ENCODE measurements at places on chromosomes 5 and 9.

DNA sequence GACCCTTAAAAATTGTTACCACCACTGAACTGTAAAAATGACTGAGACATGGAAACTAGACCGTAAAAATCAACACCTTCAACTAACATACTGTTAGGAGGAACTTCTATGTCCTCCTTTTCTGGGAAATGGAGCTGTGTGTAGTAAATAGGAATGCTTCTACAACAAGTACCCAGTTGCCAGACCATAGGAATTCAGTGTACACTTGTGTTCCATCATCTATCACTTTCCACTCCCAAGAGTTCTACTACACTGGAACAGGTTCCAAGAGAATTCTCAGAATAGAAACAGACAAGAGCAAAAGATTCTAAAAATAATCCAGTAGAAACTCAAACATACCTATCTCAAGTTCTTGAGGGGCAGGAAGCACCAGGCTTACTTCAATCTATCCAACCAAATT, 23.6 kb downstream of the UBAP2 start:
- H3K4me3 ChIP-seq, result no peak overlapping the region
- no peaks in the 10 kb centered on the region for H3K27me3 ChIP-seq
- H3K36me3 ChIP-seq, result no peaks in the 10 kb centered on the region
- H3K4me1 ChIP-seq, result peaks cover 10% of the 10 kb centered on the region
- peak overlapping the region; percentile 73 for H3K27ac ChIP-seq

DNA sequence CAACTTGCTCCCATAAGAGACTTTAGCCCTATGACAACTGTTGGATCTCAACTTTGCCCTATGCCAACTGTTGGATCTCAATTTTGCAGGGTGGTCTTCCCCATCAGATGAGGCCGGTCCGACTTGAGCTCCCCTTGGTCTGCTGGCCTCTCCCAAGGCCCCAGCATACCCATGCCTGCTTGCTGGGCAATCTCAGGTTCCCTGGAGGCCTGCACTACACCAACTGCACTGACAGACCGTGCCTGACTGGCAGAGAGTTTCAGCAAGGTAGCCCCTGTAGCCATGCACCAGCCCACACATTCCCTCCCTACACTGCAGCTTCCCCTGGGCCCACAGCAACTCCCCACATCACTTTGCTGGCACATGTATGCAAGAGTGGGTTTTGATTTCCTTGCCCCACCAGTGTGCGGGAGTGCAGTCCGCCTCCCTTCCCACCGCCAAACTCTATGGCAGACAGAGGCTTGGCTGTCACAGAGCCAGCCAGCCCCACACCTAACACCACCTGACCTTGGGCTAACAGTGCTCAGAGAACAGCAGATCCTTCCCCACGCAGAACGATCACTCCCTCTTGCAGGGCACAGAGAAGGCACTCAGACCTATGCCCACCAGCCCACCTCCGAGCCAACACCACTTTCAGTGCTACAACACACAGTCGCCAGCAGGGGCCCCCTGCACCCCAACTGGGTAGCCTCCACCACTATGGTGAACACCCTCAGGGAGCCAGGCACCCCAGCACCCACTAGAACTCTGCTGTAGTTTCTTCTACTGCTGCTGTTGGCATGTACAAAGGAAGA, 279.9 kb upstream of the COX7C start:
- DNase-seq, result no peak
- H3K27ac ChIP-seq, result no peak overlapping the region
- H3K4me3 ChIP-seq, result no peak overlapping the region
- no peaks in the 10 kb centered on the region for H3K27me3 ChIP-seq

GRCh38 chr9:123757960-123758359, 172.0 kb downstream of the DENND1A start:
- H3K27me3 ChIP-seq, result no peaks in the 10 kb centered on the region
- H3K36me3 ChIP-seq, result no peaks in the 10 kb centered on the region
- no peak overlapping the region for H3K27ac ChIP-seq
- peaks cover 14% of the 10 kb centered on the region for H3K4me1 ChIP-seq

GRCh38 chr9:71072587-71072986, 48.8 kb downstream of the TRPM3 start:
- H3K27ac ChIP-seq, result no peak overlapping the region
- no peak for DNase-seq
- H3K36me3 ChIP-seq, result no peaks in the 10 kb centered on the region
- H3K4me3 ChIP-seq, result no peak overlapping the region
- H3K27me3 ChIP-seq, result no peaks in the 10 kb centered on the region

DNA sequence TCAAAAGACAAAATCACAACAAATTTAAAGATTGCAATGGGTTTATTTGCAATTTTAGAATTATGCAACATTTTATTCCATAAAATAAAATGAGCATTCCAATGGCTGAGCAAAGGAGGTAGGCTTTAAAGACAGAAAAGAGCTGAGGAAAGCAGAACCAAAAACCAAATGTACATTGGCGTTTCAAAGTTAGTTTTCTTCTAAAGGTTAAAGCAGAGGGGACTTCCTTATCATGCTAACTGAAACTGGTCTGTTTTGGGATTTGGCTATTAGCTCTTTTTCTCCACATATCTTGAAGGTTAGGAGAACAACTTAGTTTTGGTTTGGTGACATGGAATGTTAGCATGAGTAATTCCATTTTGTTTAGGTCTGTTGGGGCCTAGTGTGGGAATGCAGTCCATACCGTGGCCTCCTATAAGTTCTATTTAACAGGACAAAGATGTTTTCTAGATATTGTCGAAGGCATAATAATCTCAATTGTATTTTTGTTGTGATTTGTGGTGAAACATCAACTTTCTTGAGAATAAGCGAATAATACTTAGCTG, 20.3 kb downstream of the DCP2 start:
- H3K4me1 ChIP-seq, result peaks cover 8% of the 10 kb centered on the region
- H3K4me3 ChIP-seq, result no peak overlapping the region
- DNase-seq, result no peak
- no peak overlapping the region for H3K27ac ChIP-seq

- no peaks in the 10 kb centered on the region for H3K36me3 ChIP-seq
- DNase-seq, result no peak
- no peak overlapping the region for H3K4me3 ChIP-seq
- H3K27me3 ChIP-seq, result no peaks in the 10 kb centered on the region
- no peaks in the 10 kb centered on the region for H3K4me1 ChIP-seq
- H3K27ac ChIP-seq, result no peak overlapping the region
These were observed 111.9 kb upstream of the SLIT3 start for GRCh38 chr5:169412831-169413230.

DNA sequence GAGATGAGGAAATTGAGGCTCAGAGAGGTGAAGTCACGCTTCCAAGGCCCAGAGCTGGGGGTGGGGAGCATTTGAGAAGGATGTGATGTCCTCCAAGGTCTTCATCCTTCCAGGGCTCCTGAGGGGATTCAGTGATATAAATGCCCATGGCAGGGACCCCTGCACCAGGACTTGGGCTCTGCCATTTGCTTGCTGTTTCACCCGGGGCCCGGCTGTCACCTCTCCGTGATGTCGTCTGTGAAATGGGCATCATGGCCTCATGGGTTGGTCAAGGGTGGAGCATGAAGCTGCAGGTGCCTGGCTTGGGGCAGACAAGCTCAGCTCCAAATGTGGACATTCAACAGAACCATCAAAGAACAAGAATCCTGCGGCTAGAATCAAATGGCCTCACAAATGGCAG, 253.1 kb downstream of the PBX3 start:
- no peaks in the 10 kb centered on the region for H3K4me1 ChIP-seq
- no peak for DNase-seq
- no peak overlapping the region for H3K27ac ChIP-seq
- H3K4me3 ChIP-seq, result no peak overlapping the region
- H3K36me3 ChIP-seq, result no peaks in the 10 kb centered on the region

DNA sequence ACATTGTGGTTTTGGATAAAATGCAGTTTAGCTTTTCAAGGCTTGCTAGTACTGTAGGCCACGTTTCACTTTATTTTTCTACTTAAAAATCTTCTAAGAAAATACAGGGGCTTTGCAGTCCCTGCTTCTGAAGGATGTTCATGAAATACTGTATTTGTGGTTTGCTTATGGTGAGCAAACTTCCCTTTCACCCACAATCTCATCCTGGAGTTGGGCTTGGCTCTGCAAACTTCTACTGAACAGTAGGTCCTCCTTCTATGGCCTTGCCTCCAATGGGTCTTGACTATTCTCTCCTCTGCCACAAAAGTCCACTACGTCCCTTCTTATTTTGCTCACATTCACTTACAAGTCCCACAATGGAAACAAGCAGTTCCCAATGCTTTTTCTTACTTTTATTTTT, 502.7 kb upstream of the KLF4 start:
- no peaks in the 10 kb centered on the region for H3K27me3 ChIP-seq
- no peak overlapping the region for H3K4me3 ChIP-seq

GRCh38 chr5:77355080-77355479, 137.0 kb downstream of the WDR41 start:
- no peak overlapping the region for H3K4me3 ChIP-seq
- no peaks in the 10 kb centered on the region for H3K36me3 ChIP-seq
- H3K27ac ChIP-seq, result no peak overlapping the region
- no peaks in the 10 kb centered on the region for H3K4me1 ChIP-seq

- H3K27me3 ChIP-seq, result no peaks in the 10 kb centered on the region
- no peak overlapping the region for H3K27ac ChIP-seq
- H3K4me3 ChIP-seq, result no peak overlapping the region
- DNase-seq, result no peak
These were observed 20.0 kb downstream of the GPBP1 start for GRCh38 chr5:57193757-57194413.

GRCh38 chr5:55535199-55535905, 588 bp upstream of the PLPP1 start:
- H3K4me1 ChIP-seq, result peaks cover 4% of the 10 kb centered on the region
- H3K4me3 ChIP-seq, result peak overlapping the region; percentile 91
- no peaks in the 10 kb centered on the region for H3K27me3 ChIP-seq
- DNase-seq, result no peak

Data from testis (tissue), 5 donors.